LoVo (cell line): ENCODE measurements at places on chromosomes 16 and 17.

- DNase-seq, result no peak
These were observed 14.9 kb downstream of the CDIP1 start for GRCh38 chr16:4523686-4524085.

GRCh38 chr17:78925662-78926555, 722 bp upstream of the TIMP2 start:
- no peak for DNase-seq

GRCh38 chr16:53821957-53822625, 118.1 kb downstream of the FTO start:
- peak; percentile 11 for DNase-seq

GRCh38 chr16:261031-261691, 14.6 kb downstream of the RGS11 start:
- DNase-seq, result no peak

- no peak for DNase-seq
These were observed 917 bp downstream of the CTRL start for GRCh38 chr16:67930678-67931211.

GRCh38 chr16:84672276-84673202, 24.2 kb downstream of the KLHL36 start:
- DNase-seq, result peak; percentile 71

GRCh38 chr17:49191917-49192741, 18.2 kb downstream of the GNGT2 start:
- peak; percentile 85 for DNase-seq

GRCh38 chr16:49921791-49922456, 66.0 kb upstream of the ZNF423 start:
- peak; percentile 43 for DNase-seq

- DNase-seq, result no peak
These were observed 146.2 kb downstream of the ENGASE start for GRCh38 chr17:79220713-79221291.

DNA sequence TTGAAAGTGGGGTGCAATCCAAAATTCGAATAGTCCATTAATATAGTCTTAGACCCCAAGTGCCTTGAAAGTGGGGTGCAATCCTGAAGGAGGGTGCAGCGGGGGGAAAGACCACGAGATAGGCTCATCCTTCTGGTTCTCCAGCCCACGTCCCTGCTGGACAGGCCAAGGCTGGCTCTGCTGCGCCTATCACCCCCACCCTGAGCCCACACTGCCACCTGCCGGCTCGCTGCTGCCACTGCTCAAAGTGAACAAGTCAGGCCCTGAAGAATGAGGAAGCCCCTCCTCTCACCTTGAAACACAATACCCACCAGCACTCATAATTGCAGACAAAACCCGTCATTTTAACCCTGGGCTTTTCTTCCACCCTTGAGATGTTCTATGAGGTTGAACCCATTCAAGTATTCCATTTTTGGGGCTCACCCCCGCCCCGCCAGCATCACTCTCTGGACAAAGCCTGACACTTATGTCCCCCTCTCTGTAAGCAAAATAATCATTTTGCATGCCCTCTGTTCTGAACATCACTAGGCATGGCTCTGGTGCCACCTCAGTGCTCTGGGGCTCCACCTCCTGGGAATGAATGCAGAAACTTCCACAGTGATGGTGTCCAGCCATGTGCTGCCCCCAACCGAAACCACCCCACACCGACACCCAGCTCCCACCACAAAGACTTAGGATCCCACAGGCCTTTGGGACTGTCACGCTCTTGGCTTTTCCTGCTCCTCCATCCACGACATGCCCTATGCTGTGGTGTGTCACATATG, 56.8 kb downstream of the BEAN1 start:
- DNase-seq, result peak; percentile 71

- no peak for DNase-seq
These were observed 163.3 kb downstream of the KCNJ2 start for GRCh38 chr17:70332356-70333210.

DNA sequence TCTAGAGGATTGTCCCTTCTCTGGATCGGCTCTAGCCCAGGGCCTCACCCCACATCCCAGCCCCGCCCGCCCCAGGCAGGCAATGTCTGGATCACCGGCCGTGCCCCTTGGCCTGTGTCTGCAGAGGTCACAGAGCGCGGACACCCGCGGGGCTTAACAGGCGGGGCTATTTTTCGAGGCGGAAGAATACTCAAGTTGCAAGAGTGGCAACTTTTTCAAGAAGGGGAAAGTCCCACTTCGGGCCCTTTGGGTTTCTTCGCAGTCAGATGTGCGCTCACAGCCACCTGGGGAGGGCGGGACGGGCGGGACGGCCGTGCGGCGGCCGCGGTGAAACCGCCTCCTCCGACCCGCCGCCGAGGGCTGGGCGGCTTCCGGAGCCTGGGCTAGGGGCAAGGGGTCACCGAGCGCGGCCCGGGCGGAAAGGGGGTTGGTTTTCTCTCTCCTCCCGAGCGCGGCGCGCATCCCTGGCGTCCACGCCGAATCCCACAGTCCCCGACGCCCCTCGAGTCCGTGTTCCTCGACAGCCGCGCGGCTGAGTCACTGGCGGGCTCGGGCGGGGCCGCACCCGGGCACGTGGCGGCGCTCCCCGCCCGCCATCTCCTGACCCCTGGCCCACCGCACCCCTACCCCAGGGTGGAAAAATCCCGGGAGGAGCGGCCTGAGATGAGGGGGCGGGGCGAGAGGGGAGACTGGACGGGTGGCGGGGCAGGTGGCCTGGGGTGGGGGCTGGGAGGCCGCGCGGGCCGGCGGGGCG, 1.2 kb upstream of the PFN1 start:
- peak; percentile 77 for DNase-seq

DNA sequence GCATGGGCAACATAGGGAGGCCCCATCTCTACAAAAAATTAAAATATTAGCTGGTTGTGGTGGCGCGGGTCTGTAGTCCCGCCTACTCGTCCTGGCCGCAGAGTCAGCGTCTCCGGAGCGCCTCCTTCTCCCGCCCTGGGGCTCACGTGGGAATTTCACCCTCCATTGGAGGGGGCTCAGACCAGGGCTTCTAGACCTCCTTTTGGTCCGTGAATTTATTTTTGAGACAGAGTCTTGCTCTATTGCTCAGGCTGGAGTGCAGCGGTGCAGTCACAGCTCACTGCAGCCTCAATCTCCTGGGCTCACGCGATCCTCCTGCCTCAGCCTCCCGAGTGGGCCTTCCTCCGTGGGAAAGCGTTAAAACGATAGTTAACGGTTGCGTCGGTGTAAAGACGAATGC, 394 bp upstream of the NME4 start:
- DNase-seq, result no peak

DNA sequence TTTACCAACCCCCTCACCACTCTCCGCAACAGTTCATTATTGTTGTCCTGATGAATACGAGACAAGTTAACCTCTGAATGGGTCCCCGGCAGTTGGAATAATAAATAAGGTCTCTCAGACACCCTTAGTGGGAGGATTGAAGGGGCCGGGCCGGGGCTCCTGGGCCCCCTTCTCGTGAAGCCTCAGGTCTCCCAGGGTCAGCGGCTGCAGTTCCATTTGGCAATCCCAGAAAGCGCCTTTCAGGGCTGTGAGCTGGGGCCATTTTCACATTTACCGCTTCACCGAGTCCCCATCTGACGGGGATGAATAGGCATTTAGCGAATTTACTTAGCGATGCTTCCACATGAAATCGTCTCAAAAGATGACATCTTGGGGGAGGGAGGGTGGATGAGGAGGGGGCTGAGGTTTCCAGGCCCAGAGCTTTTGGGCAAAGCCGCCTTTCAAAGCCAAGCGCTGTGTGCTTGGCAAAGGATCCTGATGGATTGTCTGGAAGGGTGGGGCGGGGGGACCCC, 309.8 kb downstream of the XYLT1 start:
- DNase-seq, result no peak

DNA sequence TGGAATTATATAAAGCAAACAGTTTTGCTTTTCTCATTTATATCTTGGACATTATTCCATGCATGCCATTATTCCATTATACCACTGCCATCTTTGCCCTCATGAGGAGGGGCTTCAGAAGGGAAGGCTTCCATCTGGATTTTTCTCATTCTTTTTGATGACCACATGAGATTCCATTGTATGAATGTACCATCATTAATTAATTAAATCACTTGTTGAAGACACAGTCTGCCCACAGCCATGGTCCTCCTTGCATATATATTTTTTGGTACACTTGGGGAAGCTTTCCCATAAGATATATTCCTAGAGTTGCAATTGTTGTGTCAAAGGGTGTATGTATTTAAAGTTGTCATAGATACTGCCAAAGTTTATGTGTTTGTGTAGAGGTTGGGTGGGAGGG, 7.1 kb downstream of the ARL4D start:
- no peak for DNase-seq

- DNase-seq, result peak; percentile 7
These were observed 2.5 kb upstream of the ABCC12 start for GRCh38 chr16:48158296-48158695.

- DNase-seq, result no peak
These were observed 44.5 kb downstream of the LAT start for GRCh38 chr16:29029168-29029994.

DNA sequence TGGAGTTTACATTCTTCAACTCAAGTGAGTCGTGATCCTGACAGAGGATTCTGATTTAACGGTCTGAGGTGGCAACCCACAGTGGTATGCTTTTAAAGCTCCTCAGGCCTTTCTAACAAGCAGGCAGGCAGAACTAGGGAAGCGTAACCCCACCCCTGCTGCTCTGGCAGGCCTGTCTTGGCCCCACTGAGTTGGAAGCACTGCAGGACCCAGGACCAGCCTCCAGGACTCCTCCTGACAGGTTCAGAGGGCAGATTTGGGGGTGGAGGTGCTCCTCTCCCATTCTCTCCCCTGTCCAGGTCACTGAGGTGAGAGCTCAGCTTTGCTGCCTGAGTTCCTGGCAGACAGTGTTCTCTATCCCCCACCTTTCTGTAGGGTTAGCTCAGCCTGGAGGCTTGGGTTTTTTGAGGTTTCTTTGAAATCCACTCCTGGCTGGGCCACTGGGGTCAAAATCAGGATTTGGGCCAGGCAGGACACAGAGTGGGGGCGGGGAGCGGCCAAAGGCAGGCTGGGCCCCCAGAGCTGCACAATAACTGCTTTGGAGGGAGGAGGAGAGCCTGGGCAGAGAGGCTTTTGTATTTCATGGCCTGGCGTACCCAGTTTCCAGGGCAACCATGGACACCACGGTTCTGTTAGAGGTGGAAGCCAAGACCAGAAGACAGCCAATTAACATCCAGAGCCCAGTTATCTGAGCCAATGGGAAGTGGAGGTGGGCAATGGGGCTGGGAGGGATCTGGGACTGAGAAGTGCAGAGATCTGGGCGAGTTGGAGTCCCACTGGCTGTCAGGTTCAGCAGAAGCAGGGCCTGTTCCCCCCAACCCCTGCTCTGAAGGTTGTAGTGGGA, 9.5 kb downstream of the MRPL27 start:
- DNase-seq, result no peak

DNA sequence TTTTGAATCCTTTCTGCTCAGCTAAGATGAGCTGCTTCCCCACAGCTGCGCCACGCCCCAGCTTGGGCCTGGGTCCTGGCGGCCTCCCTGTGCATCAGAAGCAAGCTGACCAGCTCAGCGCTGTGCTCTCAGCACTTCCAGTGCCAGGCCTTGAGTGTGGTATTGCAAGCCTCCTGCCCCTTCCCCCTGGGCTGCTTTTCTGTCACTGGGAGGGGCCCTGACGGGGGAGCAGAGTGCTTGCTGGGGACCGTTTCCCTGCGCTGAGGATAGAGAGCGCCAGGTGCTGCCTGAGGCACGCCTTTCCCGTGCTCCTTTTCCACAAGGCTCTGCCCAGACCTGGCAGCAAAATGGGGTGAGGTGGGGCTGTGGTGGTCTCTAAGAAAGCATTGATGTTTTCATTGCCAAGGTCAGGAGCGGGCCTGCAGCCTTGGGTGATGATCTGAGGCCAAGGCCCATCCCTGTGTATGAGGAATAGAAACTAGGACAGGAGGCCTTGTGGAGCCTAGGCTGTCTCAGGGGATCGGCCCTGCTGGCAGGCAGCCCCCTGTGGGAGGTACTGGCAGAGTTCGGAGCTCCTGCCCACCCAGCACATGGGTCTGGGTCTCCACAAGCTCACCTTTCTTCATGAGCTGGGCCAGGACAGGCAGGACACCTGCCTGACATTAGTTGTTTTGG, 29.7 kb downstream of the POLR3E start:
- DNase-seq, result no peak

- no peak for DNase-seq
These were observed 6.4 kb upstream of the SOCS3 start for GRCh38 chr17:78366109-78366848.

GRCh38 chr16:14629919-14630619, at the start of gene PARN:
PARN (minus strand) TSS chr16:14630260; CDS start chr16:14630125, 135 bp downstream.
- DNase-seq, result peak; percentile 99

DNA sequence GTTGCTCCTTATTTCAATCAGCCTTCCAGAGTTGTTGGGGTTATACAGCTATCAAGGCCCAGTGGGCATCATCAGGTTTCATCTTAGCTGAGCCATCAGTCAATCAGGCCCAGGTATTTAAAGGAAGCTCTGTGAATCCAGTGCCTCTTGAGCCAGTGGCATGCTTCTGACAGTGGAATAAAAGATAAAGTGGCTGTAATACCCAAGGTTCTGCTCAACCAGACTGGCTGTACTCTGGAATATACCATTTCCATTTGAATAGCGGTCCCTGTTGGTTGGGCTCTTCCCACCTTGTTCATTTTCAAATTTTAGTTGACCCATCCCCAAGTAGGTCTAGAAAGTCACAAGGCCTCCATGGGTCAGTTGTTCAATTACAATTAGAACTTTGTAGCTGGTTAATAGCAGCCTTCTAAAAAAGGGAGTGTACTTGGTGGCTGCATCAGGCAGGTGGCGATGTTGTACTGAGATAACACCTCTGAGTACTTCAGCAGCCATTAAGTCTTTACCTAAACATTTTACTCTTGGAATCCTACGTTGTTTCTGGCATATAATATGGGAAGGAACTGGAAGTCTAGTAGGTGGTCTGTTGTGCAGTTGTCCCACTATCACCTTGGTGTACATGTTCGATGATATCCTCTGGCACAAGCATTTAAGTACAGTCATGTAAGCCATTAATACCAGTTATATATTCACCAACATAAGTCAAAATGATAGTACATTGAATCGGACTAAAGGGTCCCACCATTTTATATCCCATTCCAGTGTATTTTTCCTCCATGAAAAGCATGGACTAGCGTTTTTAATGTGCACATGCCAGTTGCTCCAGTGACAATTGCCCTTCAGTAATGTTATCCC, 294.1 kb downstream of the BCAS3 start:
- DNase-seq, result peak; percentile 61

GRCh38 chr17:76716146-76716838, 5.5 kb upstream of the MXRA7 start:
- no peak for DNase-seq

DNA sequence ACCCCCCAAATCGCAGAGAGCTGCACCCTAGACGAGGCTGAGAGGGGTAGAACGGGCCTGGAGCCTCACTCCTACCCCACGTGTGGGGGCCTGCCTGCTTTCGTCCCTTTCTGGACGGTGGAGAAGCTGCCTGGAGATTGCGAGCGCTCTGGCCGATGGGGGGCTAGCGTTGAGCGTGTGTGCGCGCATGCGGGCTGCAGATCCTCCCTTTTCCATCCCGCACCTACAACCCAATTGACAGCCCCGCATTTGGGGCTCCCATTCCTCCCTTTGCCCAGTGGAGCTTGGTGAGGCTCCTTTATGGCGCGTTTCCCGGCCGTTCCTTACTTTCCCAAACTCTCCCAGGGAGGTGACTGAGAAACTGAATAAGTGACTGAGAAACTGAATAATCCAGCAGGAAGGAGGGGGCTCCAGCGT, 907 bp upstream of the ESRP2 start:
- DNase-seq, result peak; percentile 24

GRCh38 chr16:48546774-48547173, 63.2 kb downstream of the N4BP1 start:
- DNase-seq, result peak; percentile 11

- DNase-seq, result no peak
These were observed 509 bp upstream of the ATAD5 start for GRCh38 chr17:30831257-30831656.

- no peak for DNase-seq
These were observed 16.2 kb downstream of the ZNF276 start for GRCh38 chr16:89737341-89738071.
